Progenitor cell of endocrine pancreas (in vitro differentiated cells): ENCODE measurements at places on chromosomes 3 and 15. TPM values are rescaled to one million over a fixed set of nuclear protein-coding genes. Genes with fewer than 3 reads are reported as not detected.

DNA sequence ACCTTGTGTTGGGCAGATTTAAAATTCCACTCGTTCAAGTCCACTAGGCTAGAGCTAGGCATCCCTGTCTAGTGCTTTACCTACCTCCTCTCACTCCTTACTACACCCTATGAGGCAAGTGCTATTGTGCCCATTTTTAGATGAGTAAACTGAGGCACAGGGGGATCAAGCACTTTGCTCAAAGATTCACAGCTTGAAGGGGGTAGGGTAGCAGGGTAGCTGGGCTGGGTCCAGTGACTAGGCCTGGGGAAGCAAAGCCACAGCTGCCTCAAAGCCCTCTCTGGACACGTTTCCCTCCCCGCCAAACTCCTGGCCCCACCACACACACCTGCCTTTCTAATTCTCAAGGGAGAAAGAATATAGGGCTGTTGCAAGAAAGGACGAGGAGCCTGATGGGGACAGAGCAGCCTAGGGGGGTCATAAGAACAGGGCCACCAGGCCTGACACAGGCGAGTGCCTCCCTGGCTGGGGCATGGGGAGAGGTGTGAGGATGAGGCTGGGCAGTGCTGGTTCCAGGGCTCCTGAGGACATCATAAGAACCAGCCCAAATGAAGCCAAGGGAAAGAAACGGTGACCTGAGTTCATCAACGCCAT lies 34.8 kb upstream of the SFMBT1 start:
- DNase-seq: no peak

CBLB gene
- 64.1 and 69.8 TPM in 2 replicates for total RNA-seq

DNA sequence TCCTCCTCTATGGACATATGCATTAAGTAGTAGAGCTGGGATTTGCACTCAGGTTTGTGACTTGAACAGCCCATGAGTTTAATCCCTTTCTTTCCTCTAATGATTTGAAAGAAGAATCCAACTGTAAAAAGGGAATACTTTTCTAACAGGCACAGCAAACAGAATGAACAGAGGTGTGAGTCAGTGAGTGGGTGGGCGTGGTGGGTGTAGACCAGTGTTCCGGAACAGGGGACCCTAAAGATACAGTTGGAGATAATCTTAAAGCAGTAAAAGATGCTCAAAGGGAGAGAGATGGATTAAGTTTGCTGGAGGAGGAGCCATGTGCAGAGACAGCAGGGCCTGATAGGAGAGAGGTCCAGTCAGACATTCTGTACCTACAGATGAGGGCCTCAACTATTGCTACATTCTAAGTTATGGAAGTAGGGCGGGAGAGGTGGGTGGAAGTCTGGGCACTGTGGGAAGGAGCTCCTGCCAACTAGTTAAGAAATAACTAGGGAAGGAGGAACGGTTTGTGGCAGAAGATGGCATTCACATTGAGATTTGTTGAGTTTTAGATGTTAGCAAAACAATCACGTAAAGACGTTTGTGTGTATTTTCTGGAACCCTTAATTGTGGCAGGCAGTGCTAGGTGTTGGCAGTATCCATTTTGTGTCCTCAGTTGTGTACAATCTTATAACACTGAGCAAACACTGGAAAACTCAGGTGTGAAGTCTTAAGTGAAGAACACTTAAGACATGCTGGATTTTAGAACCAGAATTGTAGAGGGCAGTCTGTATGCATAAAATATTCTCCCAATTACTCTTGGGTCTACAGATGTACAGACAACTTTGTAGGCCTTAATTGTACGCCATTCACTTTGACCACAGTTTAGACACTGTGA lies 511.0 kb downstream of the GRM7 start:
- DNase-seq: no peak

DNA sequence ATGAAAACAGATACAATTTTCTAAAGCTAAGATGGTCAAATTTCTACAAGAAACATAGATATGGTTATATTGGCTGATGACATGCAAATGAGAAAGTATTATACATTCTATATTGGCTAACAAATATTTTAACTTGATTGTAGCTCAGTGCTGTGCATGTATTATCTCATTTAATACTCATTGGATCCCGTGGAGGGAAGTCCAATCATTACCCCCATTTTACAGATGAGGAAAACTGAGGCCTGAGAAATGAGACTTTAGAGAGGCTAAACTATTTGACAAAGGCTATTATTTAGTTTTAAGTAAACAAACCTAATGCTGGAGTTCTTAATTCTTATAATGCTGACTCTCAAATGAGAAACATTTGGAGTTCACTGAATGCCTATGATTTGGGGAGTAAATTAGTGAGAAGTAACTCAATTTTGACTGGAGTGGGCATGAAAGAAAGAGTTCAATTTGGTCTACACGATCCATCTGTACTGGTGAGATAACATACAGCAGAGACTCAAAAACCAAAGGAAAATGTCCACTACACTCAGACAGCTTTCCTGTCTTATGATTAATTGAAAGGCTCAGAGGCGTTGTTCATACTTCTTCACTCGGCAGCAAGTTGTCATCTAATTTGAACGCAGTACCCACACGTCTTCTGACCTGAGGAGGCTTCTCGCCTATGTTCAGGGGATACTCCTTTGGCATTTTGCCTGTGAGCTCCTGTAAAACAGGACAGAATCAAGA lies 72.2 kb upstream of the LMOD3 start:
- DNase-seq: no peak

LRRC3B gene
- 0.29 and 0.60 TPM in 2 replicates for total RNA-seq

STARD9 gene
- 1.8 and 2.5 TPM in 2 replicates for total RNA-seq

DNA sequence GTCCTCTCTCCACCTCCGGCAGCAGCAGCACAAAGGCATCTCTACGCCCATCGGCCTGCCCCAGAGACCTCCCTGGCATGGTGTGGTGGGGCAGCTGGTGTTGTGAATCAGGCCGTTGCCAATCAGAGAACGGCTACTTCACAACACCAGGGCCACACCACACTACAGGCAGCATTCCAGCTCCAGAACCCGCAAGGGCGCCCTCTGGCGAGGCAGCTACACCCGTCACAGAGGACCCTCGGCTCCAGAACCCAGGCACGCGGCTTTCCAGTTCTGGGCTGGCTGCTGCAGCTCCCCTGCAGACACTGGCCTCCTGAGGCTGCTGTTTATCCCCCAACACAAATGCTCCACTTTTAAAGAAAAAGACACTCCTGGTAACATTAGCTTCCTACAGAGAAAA lies 127.5 kb upstream of the TOPAZ1 start:
- DNase-seq: peak; percentile 31

DNA sequence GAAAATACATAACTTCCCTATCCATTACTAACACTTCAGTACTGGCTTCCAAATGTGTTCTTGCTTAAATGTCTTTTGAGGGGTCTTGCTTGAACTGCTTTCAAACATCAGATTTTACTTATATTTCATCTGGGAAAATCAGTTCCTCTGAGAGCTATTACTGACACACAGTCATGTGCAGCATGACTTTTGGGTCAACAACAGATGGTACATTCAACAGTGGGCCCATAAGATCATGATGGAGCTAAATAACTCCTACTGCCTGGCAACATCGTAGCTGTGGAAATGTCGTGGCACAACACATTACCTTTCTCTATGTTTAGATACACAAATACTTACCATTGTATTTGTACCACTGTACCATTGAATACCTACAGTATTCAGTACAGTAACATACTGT lies 43.8 kb downstream of the WWTR1 start:
- no peak for DNase-seq

UNC13C gene
- total RNA-seq: 7.3 and 7.7 TPM in 2 replicates

MCF2L2 gene
- 0.43 and 0.71 TPM in 2 replicates for total RNA-seq

POC1A gene
- total RNA-seq: 14.4 and 14.5 TPM in 2 replicates

- DNase-seq: peak; percentile 54
Observed at GRCh38 chr3:13548696-13549622, at the start of gene FBLN2. Gene FBLN2, plus strand, starts transcription at chr3:13549125. Its CDS starts 21,231 bp downstream, at chr3:13570356.

GRCh38 chr15:69548395-69549180 lies 96.0 kb downstream of the RPLP1 start:
- no peak for DNase-seq

DNA sequence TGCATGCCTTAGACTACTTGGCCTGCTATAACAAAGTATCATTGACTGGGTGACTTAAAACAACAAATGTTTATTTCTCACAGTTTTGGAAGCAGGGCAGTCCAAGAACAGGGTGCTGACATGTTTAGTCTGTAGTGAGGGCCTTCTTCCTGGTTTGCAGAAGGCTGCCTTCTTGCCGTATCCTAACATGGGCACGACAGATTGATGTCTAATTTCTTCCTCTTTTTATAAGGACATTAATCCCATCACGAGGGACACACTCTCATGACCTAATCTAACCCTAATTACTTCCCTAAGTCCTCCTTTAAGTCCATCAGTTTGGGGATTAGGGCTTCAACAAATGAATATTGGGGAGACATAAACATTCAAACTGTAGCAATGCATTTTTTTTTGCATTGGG lies 10.9 kb upstream of the GOLGA8B start:
- DNase-seq: no peak
